ENCODE measurements at places on chromosomes 5 and 9.

GRCh38 chr5:149584121-149584520 is 2.8 kb downstream of the ARHGEF37 start:
- no peak for DNase-seq

GRCh38 chr9:16425562-16426231 is 444.8 kb downstream of the BNC2 start:
- no peak for DNase-seq

GRCh38 chr9:33731625-33732024 is 63.7 kb upstream of the PRSS3 start:
- DNase-seq: no peak

- peak; percentile 79 for DNase-seq
These were observed 510.9 kb downstream of the ZNF608 start for GRCh38 chr5:124235576-124235975.

- no peak for DNase-seq
These were observed 19.1 kb downstream of the GFI1B start for GRCh38 chr9:132997591-132997990.
